ENCODE measurements at places on chromosomes 7 and 10. TPM values are rescaled to one million over a fixed set of nuclear protein-coding genes. Genes with fewer than 3 reads are reported as not detected.

Gene TFR2
- total RNA-seq = 0.64 TPM

Gene MDFIC
- total RNA-seq = 30.7 TPM

Gene FBXL13
- total RNA-seq = 0.16 TPM

Gene CYP2C19
- not detected for total RNA-seq

Gene STEAP1B
- 4.4 TPM for total RNA-seq

Gene BLNK
- not detected for total RNA-seq

Gene FLNC
- total RNA-seq = 98.9 TPM

Gene MTURN
- total RNA-seq = 8.8 TPM

Gene CCDC172
- total RNA-seq = not detected

Gene CNPY1
- total RNA-seq = not detected

Gene PRSS58
- total RNA-seq = not detected

Gene ZNF32
- total RNA-seq = 24.6 TPM

Gene AMZ1
- under 0.01 TPM for total RNA-seq

Data from epithelial cell of alveolus of lung (primary cell).